ENCODE measurements at places on chromosomes 12 and 14. TPM values are rescaled to one million over a fixed set of nuclear protein-coding genes. Genes with fewer than 3 reads are reported as not detected.

MTA1 gene
- total RNA-seq, result 33.2 TPM

ASCL1 gene
- total RNA-seq, result not detected

SLC25A3 gene
- total RNA-seq, result 730 TPM

RBP5 gene
- not detected for total RNA-seq

CD69 gene
- 0.25 TPM for total RNA-seq

GPD1 gene
- not detected for total RNA-seq

TAS2R10 gene
- 0.13 TPM for total RNA-seq

FGF6 gene
- not detected for total RNA-seq

OR6C2 gene
- not detected for total RNA-seq

CLEC9A gene
- total RNA-seq, result not detected

GPRC5D gene
- total RNA-seq, result not detected

ARG2 gene
- total RNA-seq, result 9.6 TPM

NFKBIA gene
- 151 TPM for total RNA-seq

SLC35F4 gene
- total RNA-seq, result not detected

TMEM233 gene
- 1.4 TPM for total RNA-seq

OAS3 gene
- total RNA-seq, result 94.5 TPM

ADSS1 gene
- 0.47 TPM for total RNA-seq

NANOG gene
- total RNA-seq, result not detected

ACTN1 gene
- total RNA-seq, result 481 TPM

COX8C gene
- total RNA-seq, result not detected

SEL1L gene
- total RNA-seq, result 31.5 TPM
